ENCODE measurements at places on chromosomes 5 and 9.

- DNase-seq: no peak
Measured at GRCh38 chr5:167348980-167349379, 942.5 kb upstream of the WWC1 start.

DNA sequence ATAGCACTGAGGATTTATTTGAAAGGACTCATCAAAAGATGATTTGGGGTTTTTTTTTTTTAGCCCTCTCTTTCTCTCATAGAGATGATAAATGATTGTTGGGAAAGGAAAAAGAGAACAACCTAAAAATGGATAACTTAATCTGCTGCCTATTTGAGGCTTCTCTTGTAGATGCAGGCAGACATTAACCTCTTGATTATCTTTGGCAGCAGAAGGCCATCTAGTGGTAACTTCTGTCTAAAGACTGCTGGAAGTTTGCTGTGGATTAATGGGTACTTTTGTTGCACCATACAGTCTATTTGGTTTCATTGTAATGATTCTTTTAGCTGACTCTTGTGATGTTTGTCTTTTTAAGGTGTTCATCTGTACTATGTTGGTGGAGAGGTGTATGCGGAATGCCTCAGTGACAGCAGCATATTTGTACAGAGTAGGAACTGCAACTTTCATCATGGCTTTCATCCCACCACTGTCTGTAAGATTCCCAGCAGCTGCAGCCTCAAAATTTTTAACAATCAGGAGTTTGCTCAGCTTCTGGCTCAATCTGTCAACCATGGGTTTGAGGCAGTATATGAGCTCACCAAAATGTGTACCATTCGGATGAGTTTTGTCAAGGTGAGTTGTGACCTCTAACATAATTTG lies 18.8 kb downstream of the SMIM32 start:
- peak; percentile 30 for DNase-seq

DNA sequence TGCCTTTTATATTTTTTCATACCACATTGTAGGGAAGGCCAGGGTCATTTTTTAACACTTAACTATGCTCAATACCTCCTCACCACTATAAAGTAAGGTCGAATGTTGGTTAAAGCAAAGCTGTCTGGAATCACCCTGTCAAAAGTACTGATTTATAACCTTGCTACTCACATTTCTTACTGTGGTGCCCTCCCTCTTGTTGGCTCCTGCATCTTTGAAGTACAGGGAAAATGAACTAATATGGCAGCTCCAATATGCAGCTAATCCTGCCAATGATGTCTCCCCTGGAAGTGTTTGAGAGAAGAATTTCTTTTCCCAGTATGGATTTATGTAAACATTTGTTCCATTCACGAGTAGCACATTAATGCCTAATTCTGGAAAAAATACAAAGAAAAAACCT lies 108.4 kb upstream of the RPS23 start:
- DNase-seq: no peak

- DNase-seq: no peak
Measured at GRCh38 chr5:139243425-139243970, 45.3 kb upstream of the SIL1 start.
